Activated T-cell treated with anti-CD3 and anti-CD28 coated beads for 1 hour (primary cell): ENCODE measurements at places on chromosomes 12 and 14.

DNA sequence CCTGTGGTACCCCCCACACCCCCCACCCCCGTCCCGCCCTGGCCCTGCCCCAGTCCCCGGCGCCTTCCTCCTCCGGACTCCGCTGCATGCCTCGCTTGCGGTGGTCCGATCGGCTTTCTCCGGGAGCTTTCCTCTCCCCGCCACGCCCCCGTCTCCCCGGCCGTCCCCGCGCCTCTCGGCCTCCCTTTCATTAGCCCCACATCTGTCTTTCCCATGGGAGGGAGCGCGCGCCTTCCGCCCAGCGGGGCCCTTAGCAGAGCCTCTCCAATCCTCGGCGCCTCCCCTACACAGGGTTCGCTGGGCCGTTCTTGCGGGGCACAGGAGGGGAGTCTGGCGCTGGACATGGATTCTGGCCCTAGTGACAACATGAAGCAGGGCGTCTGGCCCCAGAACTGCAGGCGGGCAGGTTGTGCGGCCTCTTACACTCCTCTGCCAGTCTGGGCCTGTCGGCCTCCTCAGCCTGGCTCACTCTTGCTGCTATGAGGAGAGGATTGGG is 1.5 kb upstream of the EFS start:
- DNase-seq: no peak

GRCh38 chr12:42728770-42729534 is 139.4 kb upstream of the PRICKLE1 start:
- no peak for DNase-seq

DNA sequence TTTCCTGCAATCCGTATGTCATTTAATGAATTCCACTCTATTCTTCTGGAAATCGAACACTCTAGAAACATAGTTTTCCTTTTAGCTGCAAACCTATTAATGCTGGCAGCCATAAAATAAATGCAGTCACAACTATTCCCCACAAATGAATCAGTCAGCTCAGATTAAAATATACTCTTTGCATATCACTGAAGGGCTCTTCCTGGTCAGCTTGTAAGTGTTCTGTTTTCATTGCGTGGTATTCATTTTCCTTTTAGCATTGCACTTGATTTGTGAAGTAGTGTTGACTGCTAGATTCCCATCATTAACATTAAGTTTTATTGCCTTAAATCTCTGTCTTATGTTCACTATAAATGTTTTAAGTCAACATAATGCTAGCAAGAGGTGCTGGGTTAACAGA is 685.9 kb downstream of the DIO2 start:
- DNase-seq: no peak

- no peak for DNase-seq
Measured at GRCh38 chr14:72847721-72848120, 46.2 kb downstream of the DPF3 start.

- DNase-seq: no peak
Measured at GRCh38 chr12:64253356-64253755, 31.3 kb upstream of the KICS2 start.

- DNase-seq: no peak
Measured at GRCh38 chr12:5945071-5946008, at the start of gene ANO2. Gene ANO2 (minus strand): TSS chr12:5945259. CDS start chr12:5945217, 42 bp downstream.

DNA sequence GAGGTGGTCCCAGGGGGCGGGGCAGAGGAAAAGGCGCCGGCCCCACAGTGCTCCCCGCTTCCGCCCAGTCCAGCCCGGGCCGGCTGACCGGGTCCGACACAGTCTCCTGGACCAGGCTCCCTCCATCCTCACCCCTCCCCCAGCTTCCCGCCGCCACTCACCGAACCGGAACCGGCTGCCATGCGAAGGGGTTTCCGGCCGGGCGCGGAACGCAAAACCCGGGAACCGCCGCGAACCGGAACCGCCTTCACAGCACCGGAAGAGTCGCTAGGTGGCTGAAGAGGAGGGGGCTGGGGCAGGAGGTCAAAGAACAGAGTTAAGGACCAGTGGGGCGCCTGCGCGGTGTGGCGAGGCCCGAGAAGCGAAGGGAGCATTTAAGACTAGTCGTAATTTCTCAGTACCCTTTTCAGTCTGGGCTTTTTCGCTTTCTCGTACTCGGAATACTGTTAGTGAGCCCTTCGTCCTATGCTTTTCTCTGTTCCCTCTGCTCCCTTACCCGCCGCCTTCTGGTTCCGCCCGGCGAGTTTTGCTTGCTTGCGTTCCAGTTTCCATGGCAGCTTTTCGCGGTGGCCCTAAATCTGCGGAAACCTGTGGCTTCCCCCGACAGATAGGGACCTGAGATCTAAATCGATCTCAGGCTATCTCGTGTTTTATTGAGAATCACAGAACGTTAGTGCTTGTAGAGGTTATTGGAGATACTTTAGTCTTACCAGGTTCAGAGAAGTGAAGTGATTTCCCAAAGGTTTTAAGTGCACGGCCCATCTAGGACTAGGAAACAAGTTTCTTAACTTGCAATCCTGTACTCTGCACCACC is at the start of gene SENP1:
SENP1 (minus strand) TSS at position 213 of the 814 bp plus-strand sequence. CDS start 4,607 bp downstream, outside the sequence.
- DNase-seq: peak; percentile 78

DNA sequence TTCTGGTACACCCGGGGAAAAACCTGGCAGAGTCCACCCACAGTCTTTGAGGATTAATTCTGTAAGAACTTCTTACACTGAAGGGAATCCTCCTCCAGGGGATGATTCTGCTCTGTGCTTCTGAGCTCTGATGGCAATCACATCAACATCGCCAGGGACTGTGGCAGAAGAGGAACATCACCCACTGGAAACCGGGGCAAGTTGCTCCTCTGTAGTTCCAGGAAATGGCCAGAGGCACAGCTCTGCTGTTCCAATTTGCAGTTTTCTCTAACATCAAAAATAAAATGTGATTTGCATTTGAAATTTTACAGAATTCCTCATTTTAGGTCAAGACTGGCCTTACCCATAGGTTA is 207.6 kb downstream of the DAD1 start:
- DNase-seq: no peak

GRCh38 chr14:54711812-54712464 is 145.0 kb downstream of the SAMD4A start:
- DNase-seq: no peak

GRCh38 chr12:111881716-111882115 is 39.7 kb downstream of the MAPKAPK5 start:
- no peak for DNase-seq

DNA sequence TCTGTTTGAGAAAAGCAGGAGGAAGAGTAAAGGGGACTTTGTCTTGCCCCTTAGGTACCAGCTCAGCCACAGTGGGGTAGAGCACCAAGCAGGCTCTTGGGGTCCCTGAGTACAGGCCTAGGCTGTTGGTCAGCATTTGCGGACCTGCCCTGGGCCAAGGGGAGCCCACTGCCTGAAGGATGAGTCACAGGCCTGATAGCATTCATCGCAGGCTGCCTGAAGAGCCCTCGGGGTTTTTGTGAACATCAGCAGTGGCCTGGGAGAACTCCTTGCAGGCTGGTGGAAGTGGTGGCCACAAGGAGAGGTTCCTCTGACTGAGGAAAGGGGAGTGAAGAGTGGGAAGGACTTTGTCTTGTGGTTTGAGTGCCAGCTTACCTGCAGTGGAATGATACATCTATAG is 25.0 kb upstream of the P2RX7 start:
- DNase-seq: no peak

- DNase-seq: no peak
Measured at GRCh38 chr14:23306412-23307145, at the start of gene BCL2L2. Gene BCL2L2 (plus strand): TSS chr14:23306833. CDS start chr14:23307768, 935 bp downstream.

DNA sequence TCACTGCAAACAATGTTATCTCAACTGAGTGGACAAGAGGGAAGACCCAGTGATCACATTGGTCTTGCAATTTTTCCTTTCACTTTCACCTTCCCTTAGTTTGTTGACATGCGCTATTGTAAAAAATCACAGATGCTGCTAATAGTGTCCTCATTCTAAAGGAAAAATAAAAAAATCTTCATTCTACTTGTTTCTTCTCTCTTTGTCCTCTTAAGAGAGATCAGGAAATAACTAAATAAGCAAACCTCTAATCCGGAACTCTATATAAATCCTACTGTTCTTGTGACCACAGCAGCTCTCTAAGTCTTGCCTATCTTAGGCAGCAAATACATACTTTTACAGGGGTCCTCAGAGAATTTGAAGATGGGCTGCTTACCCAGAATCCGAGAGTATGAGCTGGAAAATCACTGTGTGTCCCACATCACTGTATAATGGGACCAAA is 257.7 kb downstream of the NAV3 start:
- DNase-seq: no peak
